ENCODE measurements at places on chromosomes 6 and 20. TPM values are rescaled to one million over a fixed set of nuclear protein-coding genes. Genes with fewer than 3 reads are reported as not detected.
A peak's percentile ranks its signal among the peaks of the same experiment; 100 is the strongest.

ITCH gene
- total RNA-seq = 39.9 TPM

TRERF1 gene
- 1.5 TPM for total RNA-seq

KHDC1 gene
- 2.0 TPM for total RNA-seq

FGD2 gene
- 5.7 TPM for total RNA-seq

OR2H1 gene
- not detected for total RNA-seq

NRSN1 gene
- total RNA-seq = not detected

- no peak for DNase-seq
Measured at GRCh38 chr6:1970151-1970561, 275.2 kb downstream of the GMDS start.

DNA sequence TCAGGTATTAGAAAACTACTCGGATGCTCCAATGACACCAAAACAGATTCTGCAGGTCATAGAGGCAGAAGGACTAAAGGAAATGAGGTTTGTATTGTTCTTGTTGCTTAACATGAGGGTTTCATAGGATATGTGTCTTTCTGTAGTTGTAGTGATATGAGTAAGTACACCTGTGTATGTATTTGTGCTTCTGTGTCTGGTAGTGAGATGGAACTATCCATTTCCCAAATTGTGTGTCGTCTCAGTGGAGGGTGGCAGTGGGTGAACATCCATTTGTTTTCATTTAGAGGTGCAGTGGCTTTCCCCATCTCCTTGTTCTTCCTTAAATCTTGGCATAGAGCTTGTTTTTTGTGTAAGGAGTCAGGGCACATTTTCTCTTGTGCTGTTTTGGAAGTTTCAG lies 8.2 kb downstream of the ASXL1 start:
- no peak for DNase-seq

GRCh38 chr20:46144432-46145025 lies 26.4 kb downstream of the CD40 start:
- DNase-seq = peak; percentile 8

- DNase-seq = peak; percentile 48
Measured at GRCh38 chr20:19964289-19965265, 52.6 kb upstream of the NAA20 start.

DNA sequence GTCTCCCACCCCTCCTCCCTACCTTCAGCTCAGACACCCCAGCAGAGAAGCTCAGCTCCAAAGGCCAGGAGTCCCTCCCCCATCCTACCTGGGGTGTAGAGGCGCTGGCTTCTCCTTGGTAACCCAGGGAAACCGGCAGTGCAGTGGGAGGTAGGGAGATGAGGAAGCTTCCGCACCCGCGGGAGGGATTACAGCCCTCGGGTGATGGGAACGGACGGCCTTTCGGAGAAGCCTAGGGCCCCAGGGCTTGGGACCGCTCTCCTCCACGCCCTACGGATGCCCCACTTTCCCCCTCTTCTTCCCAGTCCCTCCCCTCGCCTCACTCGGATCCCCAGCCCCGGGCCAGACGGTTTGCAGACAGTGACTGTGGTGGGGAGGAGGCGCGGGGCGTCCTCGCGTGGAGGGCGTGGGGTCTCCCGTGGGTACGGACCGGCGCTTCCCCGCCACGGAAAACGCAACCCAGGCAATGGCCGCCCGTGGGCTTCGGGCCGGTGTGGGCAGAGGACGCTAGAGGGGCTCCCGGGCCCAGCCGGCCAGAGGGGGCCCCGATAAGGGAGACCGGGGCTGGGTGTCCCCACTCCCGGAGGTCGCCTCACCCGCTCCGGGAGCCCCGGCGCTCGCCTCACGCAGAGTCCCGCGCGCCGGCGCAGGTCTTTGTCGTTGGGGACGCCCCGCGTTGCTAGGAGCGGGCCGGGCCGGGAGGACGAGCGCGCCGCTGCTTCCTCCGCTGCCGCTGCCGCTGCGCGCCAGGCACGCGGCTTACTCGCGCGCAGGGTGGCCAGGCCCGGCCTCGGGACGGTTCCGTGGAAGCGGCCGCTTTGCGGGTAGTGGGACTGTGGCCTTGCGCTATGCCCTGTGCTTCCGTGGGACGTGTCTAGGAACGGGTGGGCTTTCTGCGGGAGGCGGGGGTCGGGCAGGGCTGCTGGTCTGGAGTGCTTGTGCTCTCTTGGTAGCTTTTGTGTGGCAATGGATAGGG lies 15.8 kb downstream of the AARS2 start:
- peak; percentile 70 for DNase-seq

DNA sequence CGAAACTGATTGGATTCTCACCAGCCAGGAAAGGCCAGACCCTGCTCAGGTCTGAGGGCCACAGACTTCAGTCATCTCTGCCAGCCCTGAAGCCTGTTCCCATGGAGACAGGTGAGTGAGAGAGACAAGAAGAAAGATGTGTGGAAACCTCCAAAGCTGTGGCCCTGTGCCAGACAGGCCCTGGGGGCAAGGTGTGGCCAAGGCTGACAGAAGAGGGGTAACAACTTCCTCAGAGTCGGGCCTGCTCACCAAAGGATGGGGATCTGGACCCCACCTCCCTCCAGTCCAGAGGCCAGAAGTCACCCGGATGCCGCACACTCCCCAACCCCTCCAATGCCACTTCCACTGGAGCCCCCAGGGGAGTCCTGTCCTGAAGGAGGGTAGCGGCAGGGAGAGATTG lies 73.6 kb downstream of the MDGA1 start:
- no peak for DNase-seq

- DNase-seq = no peak
Measured at GRCh38 chr6:159299566-159299965, 130.4 kb downstream of the FNDC1 start.

GRCh38 chr6:120198033-120198432 lies 848.5 kb upstream of the MAN1A1 start:
- DNase-seq = no peak

GRCh38 chr6:161487694-161488093 lies 213.8 kb upstream of the AGPAT4 start:
- DNase-seq = no peak

GRCh38 chr6:14738933-14739332 lies 506.9 kb upstream of the JARID2 start:
- DNase-seq = no peak

- no peak for DNase-seq
Measured at GRCh38 chr6:141103246-141103645, 1029.5 kb upstream of the GJE1 start.

Data from Right ventricle myocardium superior (tissue), 1 donor.